ENCODE measurements at places on chromosomes 11 and 22. TPM values are rescaled to one million over a fixed set of nuclear protein-coding genes. Genes with fewer than 3 reads are reported as not detected.

DNA sequence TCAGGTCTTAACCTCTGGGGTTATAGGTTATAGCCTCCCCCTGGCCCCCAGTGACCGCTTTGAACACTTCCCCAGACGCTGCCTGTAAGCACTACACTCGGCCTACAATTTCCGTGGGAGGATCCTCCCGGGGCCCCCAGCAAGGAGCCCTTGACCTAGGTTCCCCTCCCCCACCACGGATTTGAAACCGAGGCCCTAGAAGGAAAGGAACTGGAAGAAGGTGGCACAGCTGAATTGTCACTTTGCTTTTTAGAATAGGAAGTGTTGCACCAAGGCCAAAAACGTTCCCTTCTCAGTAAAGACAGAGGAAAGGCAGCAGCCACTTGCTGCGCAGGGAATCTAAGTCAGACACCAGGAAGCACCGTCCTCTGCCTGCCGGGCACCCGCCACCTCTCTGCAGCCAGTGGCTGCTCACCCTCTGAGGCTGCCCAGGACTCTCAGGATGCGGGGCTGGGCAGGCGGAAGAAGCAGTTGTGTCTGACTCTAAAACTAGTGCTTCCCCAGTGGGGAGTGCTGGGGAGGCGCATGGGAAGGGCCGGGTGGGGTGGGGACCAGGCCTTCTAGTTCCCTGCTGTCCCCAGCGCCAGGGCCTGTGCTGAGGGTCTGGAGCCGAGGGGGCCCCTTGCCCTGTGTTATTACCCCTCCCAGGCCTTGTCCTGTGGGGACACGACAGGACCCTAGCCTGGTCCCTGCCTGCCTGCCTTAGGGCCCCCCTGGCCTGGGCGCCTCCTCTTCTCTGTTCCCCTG is 7.9 kb upstream of the FLRT1 start:
- DNase-seq = no peak

GRCh38 chr11:24391167-24391566 is 105.7 kb upstream of the LUZP2 start:
- DNase-seq = no peak

DNA sequence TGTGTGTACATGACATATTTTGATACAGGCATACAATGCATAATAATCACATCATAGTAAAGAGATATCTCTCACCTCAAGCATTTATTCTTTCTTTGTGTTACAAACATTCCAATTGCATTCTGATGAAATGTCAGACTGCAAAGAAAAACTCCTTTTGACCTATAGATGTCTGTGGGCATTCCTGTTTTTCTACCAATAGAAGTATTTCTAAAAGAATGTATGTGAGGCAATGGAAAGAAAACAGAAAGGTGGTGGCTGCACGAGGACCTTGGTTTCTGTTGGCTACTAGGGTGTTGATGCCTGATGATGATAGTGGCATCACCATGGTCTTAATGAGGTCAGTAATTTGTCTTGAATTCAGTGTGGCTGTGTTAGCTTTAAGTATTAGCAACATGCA is 137.0 kb upstream of the ANO3 start:
- no peak for DNase-seq

- DNase-seq = no peak
These were observed 127.5 kb downstream of the FBXO7 start for GRCh38 chr22:32602154-32602553.

GRCh38 chr22:30008401-30008800 is 71.9 kb upstream of the HORMAD2 start:
- no peak for DNase-seq

DNA sequence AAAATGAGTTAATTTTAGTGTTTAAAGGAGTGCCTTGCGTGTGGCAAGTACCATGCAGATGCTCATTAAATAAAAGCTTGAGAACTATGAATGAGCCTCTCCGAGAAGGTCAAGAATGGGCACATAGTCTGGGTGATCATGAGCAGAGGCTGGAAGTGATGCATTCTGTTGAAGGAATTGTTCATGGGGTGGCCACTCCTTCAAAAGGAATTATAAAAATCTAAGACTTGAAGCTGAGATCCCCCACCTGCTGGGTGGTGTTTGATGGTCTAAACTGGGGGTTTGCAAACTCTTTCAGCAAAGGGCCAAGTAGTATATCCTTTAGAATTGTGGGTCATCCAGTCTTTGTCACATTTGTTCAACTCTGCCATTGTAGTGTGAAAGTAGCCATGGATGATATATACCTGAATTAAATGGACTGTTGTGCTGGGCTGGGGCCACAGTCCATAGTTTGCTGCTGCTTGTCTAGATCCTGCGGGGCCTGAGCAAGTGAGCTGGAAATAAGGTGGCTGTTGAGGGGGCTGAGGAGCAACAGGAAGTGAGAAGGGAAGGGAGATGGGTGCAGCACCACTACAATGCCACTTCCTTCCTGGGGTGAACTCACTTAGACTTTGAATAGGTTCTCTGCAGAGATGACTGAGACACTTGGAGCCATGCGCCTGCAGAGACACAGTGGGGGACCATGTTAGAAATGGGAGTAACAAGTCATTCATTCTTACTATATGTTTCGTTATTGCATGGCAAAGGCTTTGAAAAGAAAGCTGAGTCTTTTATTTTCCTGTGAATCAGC is 179.0 kb downstream of the SNX19 start:
- DNase-seq = no peak

GRCh38 chr11:31340903-31341572 is 28.5 kb downstream of the DCDC1 start:
- DNase-seq = no peak

Gene MFNG
- 338 TPM for total RNA-seq

All from natural killer cell treated with Interleukin-12 subunit alpha and Interleukin-12 subunit beta and Interleukin-15 and Interleukin-18, amount 100 ng/mL, for 72 hours (primary cell).